ENCODE measurements at places on chromosomes 6 and 20. TPM values are rescaled to one million over a fixed set of nuclear protein-coding genes. Genes with fewer than 3 reads are reported as not detected.

The PLCB1 gene
- total RNA-seq, result 14.6 TPM

The EYA4 gene
- not detected for total RNA-seq

The MED20 gene
- total RNA-seq, result 2.5 TPM

The LINC00237 gene
- total RNA-seq, result not detected

The GFRAL gene
- total RNA-seq, result not detected

Data from mononuclear cell (primary cell).